ENCODE measurements at places on chromosomes 7 and 10.

DNA sequence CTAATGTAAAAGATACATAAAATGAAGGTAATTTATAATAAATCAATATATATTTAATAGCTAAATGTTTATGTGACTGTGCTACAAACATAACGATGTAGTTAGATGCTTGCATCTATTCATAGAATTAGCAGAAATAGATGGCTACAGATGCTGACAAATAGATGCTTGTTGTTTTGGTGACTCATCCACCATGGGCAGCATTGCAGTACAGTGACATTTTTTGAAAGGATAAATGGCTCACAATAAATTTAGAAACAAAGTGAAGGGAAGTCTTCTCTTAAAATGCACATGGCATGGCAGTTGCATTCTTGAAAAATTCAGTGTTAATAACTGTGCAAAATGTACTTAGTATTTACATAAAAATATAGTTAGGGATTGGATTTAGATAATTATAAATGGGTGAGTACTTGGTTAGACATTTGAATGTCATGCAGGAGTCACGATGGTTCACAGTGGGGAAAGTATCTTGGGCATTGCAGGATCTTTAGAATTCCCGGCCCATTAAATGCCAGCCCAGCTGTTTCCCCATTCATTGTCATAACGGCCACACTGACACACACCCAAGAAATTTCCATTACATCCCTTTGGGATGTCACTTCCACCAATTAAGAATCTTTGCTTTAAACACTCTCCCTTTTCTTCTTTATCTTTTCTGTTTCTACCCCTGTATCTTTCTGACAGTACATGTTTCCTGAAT, 564.1 kb downstream of the ATRNL1 start:
- DNase-seq = no peak

DNA sequence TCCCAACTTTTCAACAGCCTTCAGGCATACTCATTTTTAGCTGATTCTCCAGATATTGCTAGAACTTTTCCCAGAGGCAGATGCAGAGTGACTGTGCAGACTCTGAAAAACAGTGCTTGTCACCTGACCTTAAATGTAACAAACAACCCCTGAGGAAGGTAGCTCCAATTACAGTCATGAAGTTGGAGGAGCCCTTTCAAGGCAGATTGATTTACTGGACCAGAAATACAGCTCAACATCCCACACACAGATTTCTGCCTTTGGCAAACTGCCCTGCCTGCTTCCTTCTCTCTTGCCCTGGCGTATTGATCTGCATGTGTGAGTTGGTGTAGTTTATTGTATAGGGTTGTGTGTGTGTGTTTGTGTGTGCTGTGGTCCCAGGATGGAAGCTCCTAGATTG, 38.5 kb downstream of the PYROXD2 start:
- no peak for DNase-seq

GRCh38 chr7:112176693-112177415, 29.3 kb downstream of the DOCK4 start:
- DNase-seq = no peak

DNA sequence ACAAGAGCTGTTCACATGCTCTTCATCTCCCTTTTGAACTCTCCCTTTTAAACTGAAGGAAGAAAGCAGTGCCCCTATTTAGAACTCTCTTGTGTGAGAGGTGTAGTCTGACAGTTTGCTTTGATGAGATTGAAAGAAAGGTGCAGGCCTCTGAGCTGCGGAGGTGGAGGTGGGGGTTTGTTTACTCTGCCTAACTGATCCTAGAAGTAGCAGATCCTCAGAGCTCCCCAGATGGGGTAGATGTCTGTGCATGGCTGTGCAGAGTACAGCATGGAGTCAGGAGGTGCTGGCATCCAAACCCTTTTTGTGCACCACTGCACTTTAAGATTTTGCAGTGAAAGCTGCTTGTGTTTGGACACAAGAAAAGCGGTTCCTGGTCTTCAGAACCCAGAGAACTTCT, 58.3 kb downstream of the MINDY4 start:
- no peak for DNase-seq

DNA sequence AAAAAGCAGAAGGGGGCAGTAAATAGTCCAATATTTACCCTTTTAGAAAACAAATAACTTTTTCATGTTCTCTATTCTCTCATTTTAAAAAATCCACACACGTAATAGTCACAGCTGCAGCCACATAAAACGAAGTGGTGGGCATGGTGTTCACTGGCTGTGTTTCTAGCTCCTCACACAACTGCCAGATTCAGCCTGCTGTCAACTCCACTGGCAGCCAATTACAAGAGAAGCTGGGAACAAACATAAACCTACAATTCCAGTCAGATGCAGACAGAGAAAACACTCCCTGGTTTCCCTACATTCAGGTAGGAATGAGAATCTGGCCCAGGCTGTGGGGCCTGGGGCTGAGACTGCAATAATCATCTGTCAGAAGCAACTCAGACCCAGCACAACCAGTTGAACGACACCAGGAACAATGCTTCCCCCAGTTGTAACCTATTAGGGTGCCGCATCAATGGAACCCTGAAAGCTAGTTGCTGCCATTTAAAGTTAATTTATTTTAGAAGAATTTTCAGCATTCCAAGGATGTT, 29.1 kb downstream of the ERCC6 start:
- DNase-seq = no peak

DNA sequence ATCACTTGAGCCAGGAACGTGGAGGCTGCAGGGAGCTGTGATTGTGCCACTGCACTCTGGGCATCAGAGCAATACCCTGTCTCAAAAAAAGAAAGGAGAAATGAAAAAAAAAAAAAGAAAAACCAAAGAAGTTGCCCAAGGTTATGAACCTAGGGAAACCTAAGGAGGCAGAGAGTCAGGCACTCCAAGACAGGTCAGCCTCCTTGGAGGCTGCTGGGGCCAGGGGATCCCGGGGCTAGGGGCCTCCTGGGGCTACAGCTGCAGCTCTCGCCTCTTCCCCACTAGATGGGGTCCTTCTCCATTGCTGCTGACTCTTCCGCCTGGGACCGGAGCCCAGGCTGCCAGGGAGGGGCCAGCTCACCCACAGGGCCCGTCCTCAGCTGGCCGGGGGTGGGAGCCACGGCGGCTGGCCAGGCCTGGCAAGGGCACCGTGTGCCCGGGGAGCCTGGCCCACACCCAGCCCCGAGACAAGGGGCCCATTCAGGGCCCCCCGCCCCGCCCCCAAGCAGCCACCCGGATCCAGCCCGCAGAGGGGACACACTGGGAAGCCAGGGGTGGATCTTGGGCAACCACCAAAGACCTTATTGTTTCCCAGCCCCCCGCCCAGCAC, 1.7 kb upstream of the SPACDR start:
- DNase-seq = peak; percentile 61

GRCh38 chr10:71222601-71223346, 10.4 kb downstream of the UNC5B start:
- DNase-seq = no peak

GRCh38 chr7:128266883-128267594, 26.0 kb downstream of the LEP start:
- no peak for DNase-seq

DNA sequence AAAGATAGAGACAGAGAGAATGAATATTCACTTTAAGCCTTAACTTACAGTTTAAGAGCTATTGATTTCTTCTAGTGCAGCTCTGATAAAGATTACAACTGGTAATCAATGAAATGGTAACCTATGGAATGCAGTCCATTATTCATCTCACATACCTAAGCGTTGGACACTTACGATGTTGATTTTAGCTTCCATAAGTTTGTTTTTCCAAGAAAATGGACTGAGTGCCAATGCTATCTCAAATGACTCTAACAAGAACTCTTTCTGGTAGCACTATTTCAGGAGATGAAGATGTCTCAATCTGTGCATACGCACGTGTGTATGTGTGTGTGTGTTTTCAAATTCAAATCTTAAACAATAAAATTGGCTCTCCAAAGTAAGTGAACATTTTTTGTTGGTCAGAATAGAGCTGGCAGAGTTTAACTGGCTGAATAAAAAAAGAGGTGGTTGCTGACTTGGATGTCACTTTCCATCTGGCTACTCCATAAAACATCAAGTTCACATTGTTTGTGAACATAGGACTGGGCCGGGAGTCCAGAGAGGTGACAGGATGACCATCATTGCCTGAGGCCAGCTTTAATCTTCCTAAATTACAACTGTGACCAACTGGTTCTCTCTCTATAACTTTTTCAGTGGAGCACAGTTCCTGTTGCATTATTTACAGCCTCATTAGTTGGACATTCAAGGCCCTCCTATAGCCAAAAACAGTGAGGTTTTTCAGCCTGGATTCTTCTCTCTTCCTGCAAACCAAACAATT, 106.9 kb upstream of the CSTF2T start:
- no peak for DNase-seq

GRCh38 chr7:4718075-4718474, 36.0 kb downstream of the FOXK1 start:
- DNase-seq = no peak
